ENCODE measurements at places on chromosomes 13 and 19. TPM values are rescaled to one million over a fixed set of nuclear protein-coding genes. Genes with fewer than 3 reads are reported as not detected.

GRCh38 chr13:73532987-73533510 is 474.2 kb downstream of the KLF5 start:
- DNase-seq = no peak

DNA sequence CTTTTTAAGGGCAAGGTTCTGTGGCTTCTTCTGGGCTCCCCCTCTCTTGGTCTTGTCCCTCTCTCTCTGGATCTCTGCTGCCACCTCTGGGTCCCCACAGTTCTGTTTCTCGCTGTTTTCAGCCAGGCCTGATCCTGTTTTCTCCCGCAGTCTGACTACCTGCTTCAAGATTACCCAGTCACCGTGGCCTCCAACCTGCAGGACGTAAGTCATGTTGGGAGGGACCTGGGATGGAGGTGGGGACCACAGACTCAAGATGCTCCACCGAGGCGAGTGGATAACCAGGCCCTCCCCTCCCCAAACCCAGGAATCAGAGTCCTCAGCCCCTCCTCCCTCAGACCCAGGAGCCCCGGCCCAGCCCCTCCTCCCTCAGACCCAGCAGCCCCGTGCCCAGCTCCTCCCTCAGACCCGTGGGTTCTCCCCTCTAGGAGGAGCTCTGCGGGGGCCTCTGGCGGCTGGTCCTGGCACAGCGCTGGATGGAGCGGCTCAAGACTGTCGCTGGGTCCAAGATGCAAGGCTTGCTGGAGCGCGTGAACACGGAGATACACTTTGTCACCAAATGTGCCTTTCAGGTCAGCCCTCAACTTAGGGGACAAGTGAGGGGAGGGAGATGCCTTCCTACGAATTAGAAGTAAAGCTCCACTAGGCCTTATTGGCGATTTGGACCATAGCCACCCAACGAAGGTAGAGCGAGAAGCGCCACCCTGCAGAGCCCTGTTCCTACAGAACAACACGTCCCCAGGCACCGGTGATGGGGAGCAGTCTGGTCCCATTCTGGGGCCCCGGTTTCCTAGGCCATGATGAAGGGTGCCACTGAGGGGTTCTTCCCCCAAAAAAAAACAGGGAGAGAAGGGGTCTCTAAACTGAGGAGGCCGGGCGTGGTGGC is 2.2 kb downstream of the FLT3LG start:
- no peak for DNase-seq

- no peak for DNase-seq
Measured at GRCh38 chr13:37068962-37069361, 9.5 kb upstream of the SUPT20H start.

- DNase-seq = no peak
Measured at GRCh38 chr13:51818781-51819511, 15.0 kb upstream of the DHRS12 start.

- DNase-seq = no peak
Measured at GRCh38 chr19:40601134-40601974, at the start of gene LTBP4. Gene LTBP4, plus strand, starts transcription at chr19:40601369. Its CDS starts 19 bp downstream, at chr19:40601388.

ALDH16A1 gene
- 29.8 TPM for total RNA-seq

GRCh38 chr19:41877916-41878905 is 1.1 kb downstream of the CD79A start:
- no peak for DNase-seq

GRCh38 chr13:80630685-80631121 is 289.8 kb upstream of the SPRY2 start:
- DNase-seq = no peak

DNA sequence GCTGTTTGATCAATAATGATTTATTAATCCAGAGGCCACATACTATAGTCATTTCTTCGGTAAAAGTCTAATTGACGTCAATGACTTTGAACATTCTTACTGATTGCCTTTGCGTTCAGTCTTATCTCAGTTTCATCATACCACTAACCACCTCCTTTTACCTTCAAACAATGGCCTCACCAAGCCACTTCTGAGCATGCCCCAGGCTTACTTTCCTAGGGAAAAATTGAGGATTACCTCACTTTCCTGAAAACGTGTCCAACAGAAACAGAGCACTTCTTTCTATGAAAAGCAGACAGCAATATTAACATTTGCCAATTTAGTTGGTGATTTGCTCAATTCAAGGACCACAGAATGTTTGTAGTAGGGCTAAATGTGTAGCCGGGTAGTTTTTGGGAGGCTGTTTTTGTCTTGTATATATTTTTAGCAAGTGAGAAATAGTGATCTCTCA is 157.6 kb downstream of the KLF5 start:
- DNase-seq = no peak

RASIP1 gene
- total RNA-seq = 12.3 TPM

DNA sequence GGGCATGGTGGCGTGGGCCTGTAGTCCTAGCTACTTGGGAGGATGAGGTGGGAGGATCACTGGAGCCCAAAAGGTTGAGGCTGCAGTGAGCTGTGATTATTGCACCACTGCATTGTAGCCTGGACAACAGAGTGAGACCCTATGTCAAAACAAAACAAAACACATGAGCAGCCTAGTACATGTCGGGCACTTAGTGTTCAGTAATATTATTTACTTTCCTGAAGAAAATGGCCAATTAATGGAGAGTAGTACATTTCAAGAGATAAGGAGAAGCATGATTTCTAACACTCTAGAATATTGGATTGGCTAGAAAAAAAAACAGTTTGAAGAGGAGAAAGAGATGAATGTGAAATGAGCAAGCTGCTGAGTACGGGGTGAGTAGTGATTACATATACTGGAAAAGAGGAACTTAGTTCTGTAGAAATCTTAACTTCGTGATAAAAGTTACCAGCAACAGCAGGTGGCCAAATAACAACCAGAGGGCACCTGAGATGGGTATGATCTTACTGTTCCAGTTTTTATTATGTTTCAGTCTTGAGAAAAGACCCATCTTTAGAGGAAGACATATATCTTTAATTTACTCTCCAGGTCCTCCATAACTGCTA is 36.2 kb downstream of the SPATA13 start:
- DNase-seq = no peak

C13orf42 gene
- not detected for total RNA-seq

- no peak for DNase-seq
Measured at GRCh38 chr13:20828539-20829364, 55.0 kb upstream of the EEF1AKMT1 start.

DNA sequence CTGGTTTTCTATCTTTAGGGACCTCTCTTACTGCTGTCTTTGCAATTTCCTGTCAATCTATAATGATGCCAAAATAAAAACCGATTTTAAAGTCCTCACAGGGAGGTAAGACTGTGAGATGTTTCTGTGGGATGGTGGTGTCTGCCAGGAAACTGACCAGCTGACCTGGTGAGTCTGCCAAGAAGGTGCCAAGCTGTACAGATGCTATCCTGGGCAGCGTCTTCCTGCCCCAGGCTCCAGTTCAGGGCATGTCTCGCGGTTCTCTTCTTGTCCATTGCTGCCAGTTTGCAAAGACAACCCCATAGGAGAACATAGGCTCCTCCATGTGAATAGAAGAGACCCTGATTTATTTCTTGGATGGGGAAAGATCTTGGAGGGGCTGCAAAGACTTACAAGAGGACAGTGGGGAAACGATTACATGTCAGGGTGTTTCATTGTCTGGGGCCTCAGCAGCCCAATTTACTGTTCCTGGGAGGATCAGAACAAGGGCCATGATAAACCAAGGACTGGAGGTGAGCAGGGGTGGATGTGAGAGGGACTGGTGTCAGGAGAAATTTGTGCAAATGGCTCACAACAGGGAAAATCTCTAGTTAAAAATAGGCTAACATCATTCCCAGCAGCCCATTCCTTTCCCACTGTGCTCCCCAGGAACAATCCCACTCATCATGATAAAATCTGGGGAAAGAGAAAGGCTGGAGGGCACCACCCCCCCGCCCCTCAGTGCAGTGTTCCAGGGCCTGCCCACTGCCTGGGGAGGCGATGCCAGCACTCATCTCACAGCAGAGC is 42.7 kb upstream of the VSTM2B start:
- DNase-seq = no peak

AXL gene
- 138 TPM for total RNA-seq

FBXW9 gene
- total RNA-seq = 3.9 TPM

GRCh38 chr19:317710-318508 is 26.7 kb downstream of the MIER2 start:
- no peak for DNase-seq

DNA sequence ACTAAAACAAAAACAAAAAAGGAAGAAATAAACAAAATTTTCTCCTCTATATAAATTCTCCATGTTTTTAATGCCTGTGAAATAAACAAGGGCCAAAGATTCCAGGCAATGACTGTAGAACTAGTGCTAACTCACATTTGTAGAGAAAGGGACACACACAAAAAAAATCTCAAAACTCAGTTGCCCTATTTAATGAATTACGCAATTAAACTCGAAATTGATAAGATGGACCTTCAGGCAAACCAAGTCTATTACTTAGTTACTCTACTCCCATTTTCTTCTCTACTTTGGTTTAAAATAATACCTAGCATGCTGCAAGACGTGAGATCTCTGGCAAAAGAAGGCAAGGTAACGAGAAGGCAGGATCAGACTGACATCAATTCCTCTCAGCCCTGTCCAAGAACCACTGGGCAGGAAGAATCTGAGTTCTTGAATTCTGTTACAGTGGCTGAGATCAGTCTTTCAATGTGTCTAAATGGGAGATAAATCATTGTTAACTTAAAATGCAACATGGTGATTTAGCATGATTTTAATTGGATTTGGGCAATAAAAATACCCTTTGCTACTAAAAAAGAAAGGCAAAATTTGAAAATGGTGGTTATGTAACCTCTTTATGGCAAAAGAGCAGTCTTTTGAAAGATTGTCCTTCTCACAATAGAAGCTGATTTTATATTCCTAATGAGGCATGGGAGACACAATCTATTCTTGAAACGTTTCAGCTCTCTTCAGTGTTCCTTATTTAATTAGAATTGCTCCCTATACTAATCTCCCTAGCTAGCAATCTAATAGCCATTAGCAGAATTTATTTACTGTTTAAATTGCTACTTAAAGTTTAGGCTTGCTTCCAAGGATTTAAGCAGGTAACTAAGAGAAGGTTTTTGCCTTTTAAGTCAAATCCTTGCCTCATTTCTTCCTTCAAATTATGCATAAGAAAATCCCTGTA is 25.9 kb downstream of the SPRY2 start:
- DNase-seq = no peak

- no peak for DNase-seq
Measured at GRCh38 chr19:34313188-34313587, 51.8 kb upstream of the GPI start.

SSBP4 gene
- total RNA-seq = 94.9 TPM

DNA sequence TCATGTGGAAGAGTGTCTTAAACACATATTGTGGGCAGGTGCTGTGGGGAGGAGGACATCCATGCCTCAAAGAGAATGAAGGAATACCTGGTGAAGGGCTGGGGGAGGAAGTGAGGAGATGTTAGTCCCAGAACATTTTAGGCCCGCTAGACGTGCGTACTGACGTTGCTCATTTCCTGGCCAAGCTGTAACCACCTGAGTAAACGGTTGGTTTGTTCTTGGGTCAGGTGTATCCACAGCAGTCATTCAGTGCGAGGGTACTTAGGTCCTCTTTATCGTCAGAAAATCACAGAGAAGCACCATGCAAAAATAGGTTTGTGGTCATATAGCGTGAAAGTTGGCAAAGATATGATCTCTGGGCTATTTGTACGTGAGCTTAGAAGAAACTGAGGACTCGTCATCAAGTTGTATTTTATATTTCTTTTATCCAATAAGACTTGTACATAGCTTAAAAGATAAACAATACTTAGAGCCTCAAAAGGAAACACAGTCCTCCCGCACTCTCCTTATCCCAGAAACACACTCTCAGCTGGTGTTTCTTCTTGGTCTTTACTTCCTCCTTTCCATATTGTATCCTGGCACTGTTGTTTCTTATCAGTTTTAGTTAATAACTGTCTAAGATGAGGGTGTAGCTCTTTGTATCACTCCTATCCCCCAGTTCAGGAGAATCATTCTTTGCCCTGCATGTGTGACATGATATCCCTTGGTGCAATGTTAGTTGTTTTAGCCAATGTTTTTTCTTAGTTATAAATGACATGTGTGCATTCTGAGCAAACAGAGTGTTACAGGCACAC is 52.0 kb downstream of the ARHGEF7 start:
- no peak for DNase-seq

DNA sequence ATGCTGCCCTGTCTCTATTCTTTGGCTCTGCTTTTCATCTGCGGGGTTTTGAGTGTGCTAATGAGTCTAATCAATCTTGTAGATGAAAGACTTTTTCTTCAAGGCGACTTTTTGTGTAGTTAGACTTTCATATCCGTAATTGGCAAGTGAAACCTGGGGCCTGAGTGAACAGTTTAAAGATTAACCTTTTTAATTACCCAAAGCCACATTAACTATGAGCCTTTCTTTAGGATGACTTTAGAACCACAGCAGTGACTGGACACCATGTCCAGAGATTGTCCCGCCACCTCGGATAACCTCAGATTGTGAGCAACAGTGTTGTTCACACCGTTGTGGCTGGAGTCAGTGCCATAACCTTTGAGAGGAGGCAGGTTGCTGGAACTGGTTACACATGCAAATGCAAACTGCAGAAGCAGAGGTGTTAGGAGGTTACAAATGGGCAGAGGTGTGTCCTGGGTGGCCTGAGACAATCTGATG is 58.7 kb downstream of the SIAH3 start:
- DNase-seq = no peak

DNA sequence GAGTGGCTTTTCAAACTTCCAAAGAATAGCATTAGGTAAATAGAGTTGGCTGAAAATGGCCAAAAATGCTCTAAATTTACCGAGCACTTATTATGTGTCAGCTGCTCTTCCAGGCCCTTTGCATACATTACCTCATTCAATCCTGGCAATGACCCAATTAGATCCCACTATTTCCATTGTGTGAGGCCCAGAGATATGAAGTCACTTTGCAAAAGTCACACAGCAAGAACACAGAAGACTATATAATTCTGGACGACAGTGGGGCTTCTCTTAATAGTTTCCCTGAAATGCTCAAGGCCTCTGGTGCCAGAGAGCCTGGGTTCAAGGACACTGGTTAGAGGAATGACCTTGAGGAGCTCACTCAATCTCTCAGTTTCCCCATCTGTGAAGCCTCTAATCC is 146.8 kb downstream of the IER2 start:
- no peak for DNase-seq

SLC25A41 gene
- not detected for total RNA-seq

GRCh38 chr19:44696939-44697669 is 1.8 kb upstream of the CEACAM16 start:
- no peak for DNase-seq

GRCh38 chr13:77139306-77139705 is 112.3 kb upstream of the FBXL3 start:
- DNase-seq = no peak
